ENCODE measurements at places on chromosomes 16 and 17.

GRCh38 chr17:9839433-9839832 lies 13.7 kb downstream of the GLP2R start:
- DNase-seq, result no peak

DNA sequence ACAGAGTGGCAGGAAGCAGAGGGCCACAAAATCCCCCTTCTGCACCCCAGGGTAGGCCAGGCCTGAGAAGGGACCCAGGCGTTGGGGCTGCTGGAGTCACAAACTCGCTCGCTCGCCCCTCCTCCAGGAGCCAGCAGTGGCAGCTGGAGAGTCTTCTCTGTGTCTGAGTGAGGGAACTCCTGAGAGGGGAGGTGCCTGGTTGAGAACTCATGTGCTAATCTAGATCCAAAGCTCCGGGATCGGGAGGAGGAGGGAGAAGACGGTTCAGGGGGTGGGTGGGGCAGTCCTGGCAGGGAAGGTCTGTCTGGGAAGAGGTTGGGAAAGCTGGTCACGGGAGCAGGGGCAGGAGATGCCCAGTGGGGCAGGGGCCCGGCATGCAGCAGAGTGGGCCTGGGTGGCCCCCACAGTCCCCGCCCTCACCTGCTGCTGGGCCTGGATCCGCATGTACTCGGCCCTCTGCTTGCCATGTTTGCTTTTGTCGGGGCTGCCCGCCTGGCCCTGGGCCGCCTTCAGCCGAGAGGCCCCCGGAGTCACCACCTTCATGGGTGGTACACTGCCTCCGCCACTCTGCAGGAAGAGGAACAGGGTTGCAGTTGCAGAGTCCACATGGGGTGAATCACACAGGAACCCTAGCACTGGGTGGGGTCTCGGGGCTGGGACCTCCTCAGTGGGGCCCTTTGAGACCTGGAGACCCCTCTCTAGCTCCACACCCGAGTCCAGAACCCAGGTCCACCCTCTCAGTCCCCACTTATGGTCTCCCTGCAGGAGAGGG lies 62.2 kb downstream of the SRCIN1 start:
- DNase-seq, result no peak

DNA sequence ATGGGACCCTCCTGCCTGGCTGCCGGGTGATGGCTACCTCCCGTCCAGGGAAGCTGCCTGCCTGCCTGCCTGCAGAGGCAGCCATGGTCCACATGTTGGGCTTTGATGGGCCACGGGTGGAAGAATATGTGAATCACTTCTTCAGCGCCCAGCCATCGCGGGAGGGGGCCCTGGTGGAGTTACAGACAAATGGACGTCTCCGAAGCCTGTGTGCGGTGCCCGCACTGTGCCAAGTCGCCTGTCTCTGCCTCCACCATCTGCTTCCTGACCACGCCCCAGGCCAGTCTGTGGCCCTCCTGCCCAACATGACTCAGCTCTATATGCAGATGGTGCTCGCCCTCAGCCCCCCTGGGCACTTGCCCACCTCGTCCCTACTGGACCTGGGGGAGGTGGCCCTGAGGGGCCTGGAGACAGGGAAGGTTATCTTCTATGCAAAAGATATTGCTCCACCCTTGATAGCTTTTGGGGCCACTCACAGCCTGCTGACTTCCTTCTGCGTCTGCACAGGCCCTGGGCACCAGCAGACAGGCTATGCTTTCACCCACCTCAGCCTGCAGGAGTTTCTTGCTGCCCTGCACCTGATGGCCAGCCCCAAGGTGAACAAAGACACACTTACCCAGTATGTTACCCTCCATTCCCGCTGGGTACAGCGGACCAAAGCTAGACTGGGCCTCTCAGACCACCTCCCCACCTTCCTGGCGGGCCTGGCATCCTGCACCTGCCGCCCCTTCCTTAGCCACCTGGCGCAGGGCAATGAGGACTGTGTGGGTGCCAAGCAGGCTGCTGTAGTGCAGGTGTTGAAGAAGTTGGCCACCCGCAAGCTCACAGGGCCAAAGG lies 36.8 kb downstream of the NLRC5 start:
- no peak for DNase-seq

DNA sequence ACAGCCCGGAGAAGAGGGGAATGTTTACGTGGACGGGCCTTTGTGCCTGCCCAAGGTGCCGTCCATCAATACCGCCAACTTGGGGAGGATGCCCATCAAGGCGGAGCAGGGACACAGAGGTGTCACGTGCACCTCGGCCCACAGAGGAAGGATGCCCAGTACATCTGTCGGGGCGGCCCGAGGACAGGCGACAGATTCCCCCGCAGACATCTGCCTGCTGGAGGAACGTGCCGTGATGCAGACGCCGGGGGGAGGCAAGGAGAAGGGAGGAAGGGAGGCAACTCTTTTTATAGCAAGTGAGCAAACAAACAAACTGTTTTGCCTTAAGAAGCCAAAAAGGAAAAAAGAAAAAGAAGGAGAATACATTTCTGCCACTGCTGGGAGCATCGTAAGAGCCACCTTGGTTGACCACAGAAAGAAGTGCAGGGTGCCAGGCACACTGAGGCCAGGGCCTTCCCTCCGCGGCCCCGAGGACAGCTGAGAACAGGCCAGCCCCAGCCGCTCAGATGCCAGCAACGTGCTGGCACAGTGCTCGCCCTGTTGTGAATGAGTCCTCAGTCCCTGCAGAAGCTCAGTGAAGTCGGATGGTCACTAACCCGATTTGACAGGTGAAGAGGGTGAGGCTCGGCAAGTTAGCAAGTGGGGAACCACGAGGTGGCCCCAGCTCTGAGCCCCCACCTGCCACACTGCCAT lies 146.4 kb downstream of the RBFOX3 start:
- no peak for DNase-seq

DNA sequence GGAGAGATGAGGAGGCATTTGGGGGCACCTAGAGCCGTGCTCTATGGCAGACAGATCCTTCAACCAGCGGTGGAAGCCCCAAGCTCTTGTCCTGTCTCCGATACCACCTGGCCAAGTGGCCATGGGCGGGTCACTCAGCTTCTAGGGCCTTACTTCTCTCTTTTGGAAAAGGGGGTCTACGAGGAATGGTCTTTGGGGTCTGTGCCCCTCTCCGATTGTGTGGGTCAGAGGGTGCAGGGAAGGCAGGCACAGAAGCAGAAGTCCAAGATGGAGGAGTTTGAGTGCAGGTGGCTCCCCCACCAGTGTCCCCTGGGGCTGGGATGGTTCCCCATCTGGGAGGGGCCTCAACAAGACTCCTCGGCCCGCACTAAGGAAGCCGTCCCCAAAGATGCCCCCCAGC lies 116.7 kb downstream of the CCDC182 start:
- no peak for DNase-seq

- DNase-seq, result no peak
These were observed 53.5 kb downstream of the DNAH3 start for GRCh38 chr16:21097151-21097550.

GRCh38 chr17:35117984-35118383 lies 1.7 kb downstream of the RAD51D start:
- DNase-seq, result no peak

DNA sequence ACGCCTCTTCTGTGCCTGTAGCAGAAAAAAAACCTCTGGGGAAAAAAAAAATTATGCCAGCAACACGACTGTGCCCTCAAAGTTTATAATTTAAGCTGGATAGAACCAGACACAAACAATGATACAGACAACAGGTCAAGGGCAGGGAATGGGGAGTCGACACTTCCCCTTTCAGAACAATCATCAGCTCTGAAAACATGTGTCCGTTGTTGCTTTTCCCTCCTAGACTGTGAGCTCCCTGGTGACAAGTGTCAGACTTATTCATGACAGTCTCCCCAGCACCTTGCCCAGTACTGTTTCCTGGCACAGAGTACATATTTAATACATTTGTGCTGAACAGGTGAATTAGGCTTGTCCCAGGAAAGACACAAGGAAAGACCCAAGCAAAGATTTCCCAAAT lies 178.3 kb downstream of the SOX9 start:
- DNase-seq, result no peak

DNA sequence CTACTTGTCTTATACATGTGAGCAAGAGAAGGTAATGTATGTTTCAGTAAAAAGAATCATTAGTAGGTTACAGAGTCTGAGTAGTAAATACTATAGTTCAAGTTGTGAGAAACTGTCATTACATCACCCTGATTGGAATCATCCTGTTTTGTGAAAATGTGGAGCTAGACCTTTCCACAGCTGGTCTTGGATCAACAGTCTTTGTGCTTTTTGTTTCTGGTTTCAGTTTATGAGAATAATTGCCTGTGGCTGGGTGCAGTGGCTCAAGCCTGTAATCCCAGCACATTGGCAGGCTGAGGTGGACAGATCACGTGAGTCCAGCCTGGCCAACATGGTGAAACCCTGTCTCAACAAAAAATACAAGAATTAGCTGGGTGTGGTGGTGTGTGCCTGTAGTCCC lies 19.7 kb upstream of the SHISA9 start:
- DNase-seq, result no peak

DNA sequence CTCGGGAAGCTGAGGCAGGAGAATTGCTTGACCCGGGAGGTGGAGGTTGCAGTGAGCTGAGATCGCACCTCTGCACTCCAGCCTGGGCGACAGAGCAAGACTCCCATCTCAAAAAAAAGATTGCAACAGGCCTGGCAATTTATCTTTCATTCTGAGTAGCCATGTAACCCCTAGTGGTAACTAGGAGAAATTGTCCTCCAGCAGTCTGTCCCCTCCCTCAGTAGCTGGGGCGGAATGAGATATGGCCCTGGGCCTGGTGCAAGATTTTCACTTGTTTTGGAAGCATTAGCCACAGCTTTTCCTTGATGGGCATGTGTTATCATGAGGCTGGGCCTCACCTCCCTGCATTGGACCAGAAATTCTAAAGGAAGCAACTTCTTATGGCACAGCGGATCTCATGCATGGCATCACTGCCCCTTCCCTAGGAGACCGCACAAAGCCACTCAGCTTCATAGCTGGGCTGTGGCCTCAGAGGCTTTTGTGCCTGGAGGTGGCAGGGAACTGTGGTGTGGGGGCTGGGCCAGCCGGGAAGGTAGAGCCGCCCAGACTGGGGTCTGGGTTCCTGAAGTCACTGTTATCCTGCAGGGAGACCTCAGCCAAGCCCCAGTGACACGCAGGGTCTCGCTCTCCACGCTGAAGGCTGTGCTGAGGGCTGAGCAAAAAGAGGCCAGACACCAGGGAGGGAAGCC lies 13.4 kb downstream of the NATD1 start:
- no peak for DNase-seq

DNA sequence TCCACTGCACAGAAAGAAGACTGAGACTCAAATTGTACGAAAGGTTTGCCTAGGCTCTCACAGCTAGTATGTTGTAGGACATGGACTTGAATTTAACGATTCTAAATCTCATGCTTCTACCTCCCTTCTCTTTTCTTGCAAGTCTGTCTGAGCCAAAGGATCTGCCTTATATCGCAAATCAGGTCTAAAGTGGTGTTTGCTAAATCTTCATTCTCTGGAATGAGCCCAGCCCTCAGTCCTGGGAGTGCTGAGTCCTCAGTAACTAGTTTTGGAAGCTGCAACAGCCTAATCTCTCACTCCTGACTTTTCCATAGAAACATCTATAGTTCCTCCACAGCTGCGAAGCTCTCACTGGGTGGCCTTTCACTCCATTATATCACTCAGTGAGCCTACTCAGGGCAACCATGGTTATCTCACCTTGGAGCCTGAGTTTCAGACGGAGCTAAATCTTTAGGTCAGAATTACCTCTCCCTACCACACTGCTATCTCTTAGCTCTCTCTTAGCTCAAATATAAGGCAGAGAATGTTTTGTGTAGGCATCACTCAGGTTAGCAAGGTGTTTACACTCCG lies 575.5 kb upstream of the C16orf82 start:
- DNase-seq, result no peak

DNA sequence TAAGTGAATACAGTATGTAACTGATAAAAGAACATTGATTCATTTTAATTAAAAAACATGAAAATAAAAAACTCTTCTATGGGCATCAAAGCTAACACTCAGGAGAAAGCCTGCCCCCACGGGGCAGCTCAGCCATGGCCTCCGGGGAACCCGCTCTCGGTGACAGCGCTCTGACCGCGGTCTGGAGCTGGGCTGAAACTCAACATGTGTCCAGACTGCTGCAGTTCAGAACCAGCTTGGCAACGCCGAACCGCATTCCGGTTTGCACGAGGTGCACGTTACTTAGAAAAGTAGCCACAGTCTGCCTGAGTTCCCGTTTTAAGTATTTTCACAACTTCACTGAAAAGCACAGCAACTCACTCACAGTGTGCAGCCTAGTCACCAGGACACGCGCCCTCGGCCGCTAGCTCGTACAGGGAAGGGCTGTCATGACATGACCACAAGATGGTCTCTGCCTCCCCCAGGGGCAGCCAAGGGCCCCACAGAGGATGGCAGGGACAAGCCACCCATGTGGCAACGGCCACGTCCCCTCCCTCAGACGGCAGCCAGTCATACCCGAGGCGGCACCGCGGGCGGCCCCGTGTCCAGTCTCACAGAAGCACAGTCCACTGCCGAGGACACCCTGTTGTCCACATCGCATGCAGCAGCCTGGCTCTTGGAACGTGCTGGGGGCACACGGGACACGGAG lies 77.1 kb upstream of the METRNL start:
- no peak for DNase-seq

GRCh38 chr17:73719588-73720071 lies 75.4 kb upstream of the SDK2 start:
- DNase-seq, result no peak

- peak; percentile 72 for DNase-seq
These were observed at the start of gene WDR81 for GRCh38 chr17:1724351-1724868. Gene WDR81, plus strand, starts transcription at chr17:1724704. Its CDS starts 256 bp downstream, at chr17:1724960.

DNA sequence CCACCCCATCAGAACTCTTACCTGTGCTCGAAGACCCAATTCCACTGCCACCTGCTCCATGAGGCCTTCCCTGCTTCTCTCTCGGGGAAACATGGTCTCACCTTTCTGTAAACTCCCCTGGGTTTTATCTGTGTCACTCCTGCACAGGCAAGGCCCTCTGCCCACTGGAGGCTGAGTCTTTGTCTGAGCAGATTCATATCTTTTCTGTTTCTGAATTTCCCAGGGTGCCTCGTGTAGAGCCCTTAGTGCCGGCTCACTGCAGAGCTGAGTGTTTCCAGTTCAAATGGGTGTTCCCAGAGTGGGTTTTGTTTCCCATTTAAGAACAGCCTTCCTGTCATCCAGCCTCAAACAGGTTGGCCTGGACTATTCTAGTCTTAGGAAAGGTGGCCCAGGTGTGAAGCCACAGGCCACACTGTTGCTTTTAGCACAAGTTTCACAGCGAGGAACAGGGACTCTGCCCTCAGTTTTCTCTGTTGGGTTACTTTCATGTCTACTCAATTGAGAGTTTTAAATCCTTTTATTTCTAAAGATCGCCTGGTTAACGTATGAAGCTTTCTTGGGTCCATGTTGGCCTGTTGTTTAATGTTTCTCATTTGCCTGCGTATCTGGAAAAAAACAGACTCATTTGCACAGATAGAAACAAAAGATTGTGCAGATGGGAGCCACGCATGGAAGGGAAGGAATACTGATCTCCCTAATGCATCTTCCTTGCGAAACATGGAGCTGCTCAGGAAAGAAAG lies 228.7 kb downstream of the MSI2 start:
- DNase-seq, result no peak

Data from stimulated activated CD4-positive, alpha-beta T cell treated with anti-CD3 and anti-CD28 coated beads, TNF-alpha, amount 100 ng/mL, for 1 hour (primary cell).